Pulmonary artery endothelial cell (primary cell): ENCODE measurements at places on chromosomes 12 and 14. TPM values are rescaled to one million over a fixed set of nuclear protein-coding genes. Genes with fewer than 3 reads are reported as not detected.

ANGEL1 gene
- 8.8 and 8.9 TPM in 2 replicates for total RNA-seq

NGB gene
- total RNA-seq = not detected in 2 replicates

SLC15A5 gene
- not detected in 2 replicates for total RNA-seq

MANSC4 gene
- total RNA-seq = not detected in 2 replicates

CLEC6A gene
- total RNA-seq = not detected in 2 replicates
